Activated naive CD4-positive, alpha-beta T cell treated with anti-CD3 and anti-CD28 coated beads, Interleukin-2, amount 50 U/mL, for 72 hours (primary cell): ENCODE measurements at places on chromosomes 5 and 9.
A peak's percentile ranks its signal among the peaks of the same experiment; 100 is the strongest.

DNA sequence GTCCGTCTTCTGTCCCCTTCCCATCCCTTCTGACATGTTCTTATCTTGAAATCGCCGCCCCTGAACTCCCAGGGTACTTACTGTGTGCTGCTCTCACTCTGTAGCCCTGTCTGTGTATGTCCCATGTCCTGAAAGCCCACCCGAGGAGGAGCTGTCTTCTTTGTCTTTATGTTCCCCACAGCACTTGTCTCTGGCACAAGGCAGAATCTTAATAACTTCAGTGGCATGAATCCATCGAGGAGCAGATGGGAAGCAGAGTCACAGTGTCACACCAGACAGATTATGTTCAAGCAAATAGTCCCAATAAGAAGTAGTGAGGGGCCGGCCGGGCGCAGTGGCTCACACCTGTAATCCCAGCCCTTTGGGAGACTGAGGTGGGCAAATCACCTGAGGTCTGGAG, 29.7 kb upstream of the LTC4S start:
- no peak for DNase-seq

GRCh38 chr9:95434116-95435073, 82.4 kb downstream of the PTCH1 start:
- no peak for DNase-seq

- no peak for DNase-seq
These were observed 19.5 kb downstream of the ACTL7B start for GRCh38 chr9:108836319-108836718.

- DNase-seq, result no peak
These were observed 8.8 kb downstream of the SPRY4 start for GRCh38 chr5:142316051-142316450.

DNA sequence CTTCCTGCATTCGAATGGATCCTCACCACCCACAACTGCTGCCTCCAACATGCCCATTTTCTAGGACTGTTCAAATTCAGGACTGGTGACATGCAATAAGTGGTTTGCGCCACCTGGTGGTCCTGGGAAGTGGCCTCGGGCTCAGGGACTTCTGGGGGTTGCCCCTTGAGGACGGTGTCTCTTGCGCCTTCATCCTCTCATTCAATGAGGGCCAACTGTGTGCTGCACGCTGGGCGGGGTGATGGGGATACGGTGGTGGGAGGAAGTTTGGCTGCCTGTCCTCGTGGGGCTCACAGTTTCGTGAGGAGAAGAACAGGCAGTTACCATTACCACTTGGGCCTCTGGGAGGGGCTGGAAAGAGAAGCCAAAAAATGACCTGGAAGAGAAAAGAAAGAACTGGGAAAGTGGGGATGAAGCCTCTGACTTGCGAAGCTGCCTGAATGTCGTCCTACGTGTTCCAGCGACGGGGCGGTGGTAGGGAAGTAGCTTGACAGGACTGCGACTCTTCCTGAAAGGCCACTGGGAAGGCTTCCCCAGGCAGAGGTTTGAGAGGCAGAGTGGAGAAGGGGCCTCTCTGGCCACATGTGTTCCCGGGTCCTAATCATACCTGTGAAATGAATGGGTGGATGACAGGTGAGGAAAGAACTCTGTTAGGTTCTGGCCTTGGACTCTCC, 49.0 kb downstream of the PSD2 start:
- peak; percentile 58 for DNase-seq

DNA sequence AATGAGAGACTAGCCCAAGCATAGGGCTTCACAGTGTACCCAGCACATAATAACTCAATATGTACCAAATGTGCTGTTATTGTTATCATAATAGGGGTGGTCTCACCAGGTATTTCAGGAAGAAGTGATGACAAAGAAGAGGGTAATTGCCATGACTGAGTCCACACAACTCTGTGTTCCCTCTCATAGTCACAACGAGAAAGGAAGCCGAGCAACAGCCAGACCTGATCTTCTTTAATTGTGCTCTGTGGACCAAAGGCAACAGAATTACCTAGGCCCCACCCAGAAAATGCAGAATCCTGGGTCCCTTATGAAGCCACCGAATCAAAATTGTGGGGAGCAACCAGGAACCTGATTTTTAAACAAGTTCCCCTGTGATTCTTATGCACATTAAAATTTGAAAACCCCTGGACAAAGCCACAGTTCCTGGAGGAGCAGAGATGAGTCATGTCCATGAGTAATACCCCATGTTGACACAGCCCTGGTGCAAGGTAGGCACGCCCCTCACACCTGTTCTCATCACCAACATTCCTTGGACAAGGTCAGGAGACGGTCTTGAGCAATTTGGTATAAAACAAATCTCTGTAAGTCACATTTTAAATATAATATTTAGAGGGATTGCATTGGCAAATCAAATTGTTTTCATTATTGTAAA, 5.2 kb downstream of the FGF1 start:
- DNase-seq, result no peak

- DNase-seq, result no peak
These were observed 337.4 kb upstream of the GRIA1 start for GRCh38 chr5:153153086-153153485.
